ENCODE measurements at places on chromosomes 2 and 18.

- peak; percentile 31 for DNase-seq
These were observed 697.4 kb downstream of the CBLN2 start for GRCh38 chr18:71846716-71847115.

DNA sequence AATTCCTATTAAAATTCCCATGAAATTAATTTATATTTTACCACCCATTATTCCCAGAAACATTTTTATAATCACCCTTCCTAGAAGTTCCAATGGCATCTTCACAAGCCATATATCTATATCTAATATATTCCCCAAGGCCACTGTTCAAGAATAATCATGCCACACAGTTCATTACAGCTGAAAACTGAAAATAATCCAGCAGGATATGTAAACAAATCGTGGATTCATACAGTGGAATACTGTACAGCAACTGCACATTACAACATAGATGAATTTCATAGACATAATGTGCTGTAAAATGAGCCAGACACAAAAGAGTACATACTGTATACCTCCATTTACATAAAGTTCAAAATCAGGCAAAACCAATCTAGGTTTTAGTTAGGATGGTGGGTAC, 63.9 kb upstream of the SERPINE2 start:
- no peak for DNase-seq

DNA sequence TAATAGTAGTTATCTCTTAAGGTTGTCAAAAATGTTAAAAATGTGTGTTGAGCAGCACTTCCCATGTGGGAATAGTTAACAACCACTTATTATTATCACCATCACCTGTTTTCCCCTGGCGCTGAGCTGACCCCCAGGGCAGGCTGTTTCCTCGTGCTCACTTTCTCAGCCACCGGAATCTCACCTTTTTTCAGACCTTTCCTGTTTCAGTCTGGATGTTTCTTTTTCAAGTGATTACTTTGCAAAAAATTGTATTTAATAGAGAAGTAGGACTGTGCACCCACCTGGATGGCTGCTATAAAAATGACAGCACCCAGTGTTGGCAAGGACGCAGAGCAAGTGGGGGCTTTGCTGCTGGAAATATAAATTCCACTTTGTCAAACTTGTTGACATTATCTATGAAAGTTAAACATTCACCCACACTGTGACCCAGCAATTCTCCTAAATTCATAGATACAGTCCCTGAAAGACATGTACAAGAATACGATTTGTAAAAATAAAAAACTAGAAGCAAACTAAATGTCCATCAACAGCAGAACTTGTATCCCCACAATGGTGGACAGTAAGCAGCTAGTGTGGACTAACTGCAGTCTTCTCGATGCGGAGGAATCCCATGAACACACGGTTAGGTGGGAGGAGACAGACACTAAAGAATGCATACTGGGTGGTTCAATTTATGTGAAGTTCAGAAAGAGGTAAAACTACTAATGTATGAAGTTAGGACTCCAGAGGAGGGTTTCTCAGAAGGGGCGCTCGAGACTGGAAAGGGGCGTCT, 66.5 kb downstream of the SOWAHC start:
- no peak for DNase-seq

- DNase-seq, result no peak
These were observed 130.7 kb upstream of the TPO start for GRCh38 chr2:1282552-1282951.

- DNase-seq, result no peak
These were observed 29.8 kb downstream of the PXDN start for GRCh38 chr2:1714291-1715064.

DNA sequence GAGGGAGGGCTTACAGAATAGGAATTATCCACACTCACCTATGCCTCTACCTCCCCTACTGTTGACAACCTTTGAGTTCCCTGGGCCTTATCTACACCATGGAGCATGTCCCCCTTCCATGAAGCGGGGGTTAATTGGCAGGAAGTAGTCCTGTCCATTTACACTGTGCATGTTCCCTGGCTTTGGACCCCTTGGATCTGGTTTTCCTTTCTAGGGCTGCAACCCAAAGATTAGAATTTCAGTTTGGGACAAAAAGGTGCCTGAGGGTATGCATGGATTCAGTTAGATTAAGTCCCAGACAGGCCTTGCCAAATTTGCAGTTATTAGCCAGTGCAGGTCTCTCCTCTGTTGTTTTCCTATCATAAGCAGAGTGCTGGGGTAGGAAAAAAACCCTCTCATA, 180.3 kb downstream of the CMPK2 start:
- DNase-seq, result no peak

DNA sequence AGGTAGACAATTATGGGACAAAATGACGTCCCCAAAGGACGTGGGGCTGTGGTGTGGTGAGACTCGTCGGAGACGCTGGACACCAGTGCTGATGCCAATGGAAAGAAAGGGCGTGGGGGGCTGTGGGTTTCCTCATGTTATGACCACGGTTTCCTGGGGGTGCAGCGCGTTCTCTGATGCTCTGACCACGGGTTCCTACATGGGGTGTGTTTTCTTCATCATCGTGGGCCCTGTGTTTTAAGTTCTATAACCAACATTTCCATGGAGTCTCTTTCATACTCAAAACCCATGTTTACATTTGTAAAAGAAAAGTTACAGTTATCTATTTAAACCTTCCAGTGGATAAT, 141.6 kb downstream of the RTP5 start:
- no peak for DNase-seq

DNA sequence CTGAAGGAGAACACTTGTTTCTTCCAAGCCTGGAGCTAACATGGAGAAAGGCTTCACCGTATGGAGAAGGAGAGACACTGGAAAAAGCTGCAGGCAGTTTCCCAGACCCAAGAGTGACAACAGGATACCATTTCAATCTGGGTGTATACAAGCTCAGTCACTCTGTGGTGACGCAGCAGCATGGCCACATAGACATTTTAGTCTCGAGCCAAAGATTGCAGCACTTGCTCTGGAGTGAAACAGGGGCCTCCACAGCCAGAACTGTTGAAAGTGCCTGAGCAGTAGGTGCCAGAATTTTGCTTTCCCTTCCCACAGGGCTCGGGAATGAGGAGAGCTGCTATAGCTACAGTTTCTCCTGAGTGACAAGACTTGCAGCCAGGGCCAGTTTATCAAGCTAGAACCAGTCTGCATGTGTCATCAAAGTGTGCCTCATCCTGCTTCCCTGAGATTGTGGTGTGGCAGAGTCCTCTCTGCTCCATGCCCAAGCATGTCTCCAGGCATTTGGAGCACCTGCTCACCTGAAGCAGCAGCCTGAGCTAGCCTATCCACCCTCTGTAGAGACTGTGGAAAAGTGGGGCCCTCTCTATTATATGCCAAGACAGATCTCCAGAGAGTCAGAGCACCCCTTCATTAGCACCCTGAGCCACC, 234.6 kb upstream of the CDH19 start:
- no peak for DNase-seq

GRCh38 chr2:224393157-224393872, 8.6 kb downstream of the FAM124B start:
- DNase-seq, result no peak

GRCh38 chr2:188878716-188879115, 95.5 kb upstream of the COL3A1 start:
- DNase-seq, result no peak

DNA sequence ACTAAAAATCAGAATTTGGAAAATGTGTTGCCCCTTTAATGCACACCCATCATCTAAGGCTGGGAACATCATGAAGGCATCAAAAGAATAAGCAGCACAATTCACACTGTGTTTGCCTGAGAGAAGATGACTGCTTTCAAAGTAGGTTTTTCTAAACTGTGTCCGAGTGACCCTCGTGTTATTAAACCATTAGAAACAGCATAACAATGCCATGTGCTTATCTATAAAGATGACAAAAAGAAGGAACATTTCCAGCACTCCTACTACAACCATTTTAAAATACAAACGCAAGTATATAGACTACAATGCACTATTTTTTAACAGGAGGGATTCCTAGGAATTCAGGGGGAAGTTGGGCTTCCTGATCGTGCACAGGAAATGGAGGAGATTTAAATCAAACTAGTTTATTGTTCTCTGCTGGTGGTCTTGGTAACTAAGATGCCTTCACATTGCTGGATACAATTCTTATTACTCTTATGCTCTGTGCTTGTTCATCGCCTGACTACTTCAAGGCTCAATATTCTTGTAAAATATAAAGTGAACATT, 305.9 kb upstream of the CCDC68 start:
- DNase-seq, result no peak

DNA sequence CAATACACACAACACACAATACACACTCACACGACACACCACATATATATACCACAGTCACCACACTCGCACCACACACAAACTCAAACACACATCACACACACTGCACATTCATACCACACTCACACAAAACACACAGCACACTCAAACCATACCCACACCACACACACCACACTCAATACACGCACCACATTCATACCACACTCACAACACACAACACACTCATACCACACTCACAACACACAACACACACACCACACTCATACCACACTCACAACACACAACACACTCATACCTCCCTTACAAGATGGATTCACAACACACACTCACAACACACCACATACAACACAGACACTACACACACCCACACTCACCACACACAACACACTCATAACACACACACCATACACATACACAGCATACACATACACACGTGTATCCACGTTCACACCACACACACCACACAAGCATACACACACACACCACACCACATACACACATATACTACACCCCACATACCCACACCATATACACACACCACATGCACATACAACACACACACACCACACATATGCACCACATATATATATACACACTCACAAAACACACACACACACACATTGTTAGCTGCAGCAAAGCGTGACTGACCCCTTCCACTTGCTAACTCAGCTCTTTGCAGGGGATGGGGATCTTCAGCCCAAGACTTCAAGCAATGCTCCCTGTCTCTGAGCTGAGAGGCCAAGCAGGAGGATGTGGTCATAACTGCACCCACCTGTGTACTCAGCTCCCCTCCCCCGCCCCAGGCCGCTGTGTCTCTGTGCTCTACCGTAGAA, 59.0 kb downstream of the SDC1 start:
- no peak for DNase-seq

- peak; percentile 78 for DNase-seq
These were observed at the start of gene ZSWIM2 for GRCh38 chr2:186848873-186849578. Gene ZSWIM2, minus strand, starts transcription at chr2:186849170. Its CDS starts 40 bp downstream, at chr2:186849130.

GRCh38 chr2:174169372-174169771, 79.0 kb downstream of the OLA1 start:
- DNase-seq, result no peak

DNA sequence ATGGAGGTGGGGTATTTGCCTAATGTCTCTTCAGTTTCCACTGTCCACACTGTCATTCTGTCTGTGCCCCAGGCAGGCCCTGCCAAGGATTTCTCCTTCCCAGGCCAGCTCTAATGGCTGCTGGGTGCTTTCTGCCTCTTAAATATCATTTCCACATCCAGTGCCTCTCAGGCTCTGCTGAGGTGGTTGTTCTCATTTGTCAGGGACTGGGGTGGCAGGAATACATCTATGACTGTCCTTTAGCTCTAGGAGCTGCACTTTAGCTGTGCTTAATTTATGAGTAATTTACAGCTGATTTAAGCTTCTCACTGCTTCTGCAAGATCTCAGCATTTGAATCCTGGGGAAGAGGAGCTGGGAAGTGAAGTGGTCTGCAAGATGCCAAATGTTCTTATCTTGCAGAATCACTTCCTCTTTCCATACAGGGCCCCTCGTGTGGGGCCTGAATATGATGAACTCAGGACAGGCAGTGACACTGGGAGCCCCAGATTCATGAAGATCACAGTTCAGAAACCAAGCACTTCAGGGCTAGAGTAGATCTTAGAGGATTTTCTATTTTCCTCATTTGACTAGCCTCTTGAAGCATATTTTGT, 150.2 kb downstream of the FSHR start:
- no peak for DNase-seq

- no peak for DNase-seq
These were observed 150.5 kb downstream of the COPS8 start for GRCh38 chr2:237236188-237236587.

GRCh38 chr2:227191367-227191766, 26.9 kb downstream of the COL4A3 start:
- DNase-seq, result no peak

DNA sequence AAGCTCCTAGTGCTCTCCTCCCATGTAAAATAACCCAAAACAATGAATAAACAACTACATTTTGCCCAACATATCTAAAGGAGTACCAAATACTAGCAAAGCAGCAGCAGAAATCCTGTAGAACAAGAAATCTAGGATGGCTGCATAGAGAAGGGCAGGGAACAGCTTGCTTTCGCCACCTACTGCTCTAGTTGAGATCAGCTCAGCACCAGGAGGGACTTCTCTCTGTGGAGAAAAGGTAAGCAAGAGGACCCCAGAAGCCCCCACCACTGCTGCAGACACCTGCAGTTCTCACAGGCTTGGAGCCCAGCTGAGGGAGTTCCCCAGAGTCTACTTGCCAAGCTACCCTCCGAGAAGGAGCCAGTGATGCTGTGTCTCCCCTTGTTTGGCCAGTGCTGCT, 243.0 kb upstream of the CHST9 start:
- no peak for DNase-seq

- peak; percentile 76 for DNase-seq
These were observed 20.4 kb downstream of the IFIH1 start for GRCh38 chr2:162297925-162298552.

DNA sequence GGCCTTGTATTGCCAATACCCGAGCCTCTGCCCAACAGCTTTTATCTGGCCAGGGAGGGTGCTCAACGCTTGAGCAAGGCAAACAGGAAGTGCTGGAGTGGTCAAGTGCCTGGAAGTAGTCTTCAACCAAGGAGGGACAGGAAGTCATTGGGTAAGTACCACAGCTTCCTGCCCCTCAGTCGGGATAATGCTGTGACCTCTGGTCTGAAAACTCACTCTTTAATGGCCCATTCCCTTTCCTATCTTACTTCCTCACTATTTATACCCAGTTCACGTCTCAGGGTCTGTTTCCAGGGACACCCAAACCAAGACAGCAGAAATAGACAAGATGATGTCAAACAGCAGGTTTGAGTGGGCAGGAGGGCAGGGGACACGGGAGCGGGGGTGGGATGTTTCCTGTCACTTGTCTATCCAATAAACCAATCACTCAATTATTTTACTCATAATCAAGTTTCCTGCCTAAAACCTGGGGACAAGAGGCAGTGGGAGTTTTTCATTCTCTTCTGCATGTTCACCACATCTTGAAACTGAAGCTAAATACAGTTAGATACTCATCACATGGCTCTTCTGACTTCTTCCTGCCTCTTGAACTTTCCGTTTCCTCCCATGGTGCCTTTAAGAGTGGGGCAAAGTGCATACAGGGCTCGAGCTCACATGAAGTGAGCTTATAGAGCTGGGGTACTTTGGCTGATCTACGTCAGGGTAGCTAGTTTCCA, 68.9 kb upstream of the CAB39 start:
- DNase-seq, result no peak

DNA sequence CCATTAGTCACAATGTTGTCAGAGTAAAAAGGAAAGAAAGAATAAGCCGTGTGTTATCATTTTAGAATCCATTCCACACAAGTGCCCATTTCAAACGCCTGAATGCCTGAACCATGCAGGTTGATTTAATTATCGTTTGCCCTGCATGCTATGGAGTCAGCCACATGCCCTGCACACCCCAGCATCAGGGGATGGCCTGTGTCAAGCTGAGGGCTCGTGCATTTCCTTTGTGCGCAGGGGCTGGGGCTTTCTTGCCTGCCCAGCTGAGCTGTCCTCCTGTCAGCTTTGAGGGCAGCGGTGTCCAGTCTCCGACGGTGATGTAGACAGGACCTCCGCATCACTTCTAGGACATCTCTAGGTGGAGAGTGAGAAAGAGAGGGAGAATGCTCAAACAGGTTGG, 200.4 kb downstream of the TSN start:
- no peak for DNase-seq

Data from neuronal stem cell (in vitro differentiated cells).